ENCODE measurements at places on chromosomes 2 and 18. TPM values are rescaled to one million over a fixed set of nuclear protein-coding genes. Genes with fewer than 3 reads are reported as not detected.
A peak's percentile ranks its signal among the peaks of the same experiment; 100 is the strongest.

TLX2 gene
- total RNA-seq, result not detected

REG1A gene
- 0.95 TPM for total RNA-seq

VWA3B gene
- not detected for total RNA-seq

LRRTM1 gene
- not detected for total RNA-seq

RUFY4 gene
- total RNA-seq, result not detected

ESPNL gene
- not detected for total RNA-seq

IL36A gene
- not detected for total RNA-seq

DNA sequence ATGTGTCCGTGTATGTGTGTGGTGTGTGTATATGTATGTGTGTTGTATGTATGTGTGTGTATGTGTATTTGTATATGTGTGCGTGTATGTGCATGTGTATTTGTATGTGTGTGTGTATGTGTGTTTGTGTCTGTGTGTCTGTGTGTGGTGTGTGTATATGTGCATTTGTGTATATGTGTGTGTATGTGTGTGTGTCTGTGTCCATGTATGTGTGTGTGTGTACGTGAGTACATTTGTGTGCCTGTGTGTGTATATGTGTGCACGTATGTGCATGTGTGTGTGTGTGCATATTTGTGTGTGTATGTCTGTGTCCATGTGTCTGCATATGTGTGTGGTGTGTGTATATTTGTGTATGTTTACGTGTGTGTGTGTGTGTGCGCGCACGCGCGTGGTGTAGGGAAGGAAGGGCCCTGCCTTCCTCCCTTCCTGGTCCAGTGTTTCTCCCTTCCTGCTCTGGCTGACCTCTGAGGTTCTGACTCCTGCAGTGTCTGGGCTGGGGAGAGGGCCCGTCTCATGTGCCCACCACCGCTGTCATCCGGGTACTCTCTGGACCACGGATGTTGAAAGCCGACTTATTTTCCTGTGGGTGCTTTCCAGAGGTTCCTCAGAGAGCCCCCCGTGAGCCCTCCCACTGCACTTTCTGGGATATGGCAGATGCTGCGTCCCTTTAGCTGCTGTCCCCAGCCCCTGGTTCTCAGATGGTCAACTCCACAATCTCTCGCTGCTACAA is 209.5 kb downstream of the DYSF start:
- no peak for DNase-seq

DNA sequence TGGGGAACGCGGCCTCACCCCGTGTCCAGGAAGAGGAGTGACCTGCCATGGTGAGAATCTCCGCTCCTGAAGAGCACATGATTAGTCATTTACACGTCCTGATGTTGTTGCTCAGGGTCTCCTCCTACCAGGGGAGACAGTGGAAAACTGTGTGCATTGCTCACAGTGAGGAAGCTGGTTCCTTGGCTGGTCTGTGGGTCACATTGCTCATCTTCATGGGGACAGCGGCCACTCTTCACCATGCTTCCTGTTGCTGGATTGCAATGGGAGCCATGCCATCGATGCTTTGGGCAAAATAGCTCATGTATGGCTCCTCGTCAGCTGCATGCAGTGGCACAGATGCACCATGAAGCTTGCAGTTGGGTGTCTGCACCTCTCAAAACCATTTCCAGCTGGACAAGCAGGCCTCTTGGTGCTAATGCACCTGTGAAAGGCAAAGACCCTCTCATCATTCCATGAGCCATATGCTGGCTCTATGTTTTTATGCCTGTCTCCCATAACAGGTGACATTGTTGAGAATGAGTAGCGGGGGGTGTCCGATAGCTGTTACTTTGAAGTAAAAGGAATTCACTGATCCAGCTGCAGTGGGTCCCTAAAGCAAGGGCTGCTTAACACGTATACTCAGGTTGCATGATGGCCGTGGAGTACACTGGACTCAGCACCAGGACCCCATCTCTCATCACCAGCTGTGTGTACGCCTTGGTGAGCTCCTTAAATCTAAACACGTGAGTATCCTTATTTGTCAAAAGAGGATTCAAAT is 135.0 kb upstream of the ALKAL2 start:
- DNase-seq, result no peak

DNA sequence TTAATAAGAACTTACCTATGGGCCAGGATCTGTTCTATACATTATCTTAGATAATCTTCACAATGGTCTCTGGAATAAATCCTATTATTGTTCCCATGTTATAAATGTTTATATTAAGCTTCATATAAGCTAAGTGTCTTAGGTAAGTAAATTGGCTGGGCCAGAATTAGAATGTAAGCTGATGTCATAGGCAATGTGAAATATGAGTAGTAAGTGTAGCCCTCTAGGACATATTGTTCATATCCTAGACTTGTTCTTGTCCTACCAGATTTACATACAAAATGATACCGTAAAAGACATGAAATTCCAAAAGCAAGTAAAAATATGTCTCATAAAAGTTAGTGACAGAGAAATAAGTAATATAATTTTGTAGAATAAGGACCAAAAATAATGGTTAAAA is 89.9 kb downstream of the CDH19 start:
- DNase-seq, result no peak

- no peak for DNase-seq
Observed at GRCh38 chr18:76174451-76174850, 320.6 kb downstream of the ZNF516 start.

GRCh38 chr2:170588729-170589128 is 126.4 kb upstream of the SP5 start:
- DNase-seq, result no peak

- DNase-seq, result peak; percentile 97
Observed at GRCh38 chr18:49849331-49850217, 36.2 kb upstream of the ACAA2 start.

- no peak for DNase-seq
Observed at GRCh38 chr2:25044990-25045389, 3.1 kb downstream of the EFR3B start.

DNA sequence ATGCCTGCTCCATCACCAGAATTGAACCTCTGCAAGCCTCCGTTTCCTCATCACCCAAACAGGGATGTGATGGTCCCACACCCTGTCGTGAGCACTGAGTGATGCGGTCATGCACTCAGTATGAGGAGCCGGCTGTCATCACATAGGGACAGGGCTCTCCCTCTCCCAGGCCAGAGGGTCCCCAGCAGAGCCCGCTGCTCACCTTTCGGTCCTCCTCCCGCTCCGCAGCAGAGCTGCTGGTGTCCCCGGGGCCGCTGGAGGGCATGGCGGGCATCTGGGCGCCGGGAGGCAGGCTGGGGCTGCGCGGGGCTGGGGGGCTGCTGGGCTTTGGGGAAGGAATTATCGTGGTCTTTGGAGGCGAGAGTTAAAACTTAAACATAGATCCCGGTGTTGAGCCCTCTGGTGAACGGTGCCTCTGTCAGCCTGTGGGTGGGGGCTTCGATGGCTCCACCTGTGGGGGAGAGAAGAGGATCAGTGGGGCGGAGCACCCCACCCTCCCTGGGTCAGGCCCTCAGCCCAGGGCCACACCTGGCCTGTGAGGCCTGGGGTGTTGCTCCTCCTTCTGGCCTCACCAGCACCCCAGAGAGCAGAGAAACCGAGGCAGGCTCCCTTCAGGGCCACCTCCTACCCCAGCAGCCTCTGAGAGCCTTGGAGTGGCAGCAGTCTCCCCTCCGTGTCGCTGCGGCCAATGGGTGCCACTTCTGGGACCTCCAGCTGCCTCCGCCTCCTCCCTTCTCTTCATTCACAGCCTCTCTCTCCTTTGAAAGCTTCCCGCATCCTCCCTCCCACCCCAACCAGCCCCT is 27.8 kb downstream of the DNMT3A start:
- no peak for DNase-seq

DNA sequence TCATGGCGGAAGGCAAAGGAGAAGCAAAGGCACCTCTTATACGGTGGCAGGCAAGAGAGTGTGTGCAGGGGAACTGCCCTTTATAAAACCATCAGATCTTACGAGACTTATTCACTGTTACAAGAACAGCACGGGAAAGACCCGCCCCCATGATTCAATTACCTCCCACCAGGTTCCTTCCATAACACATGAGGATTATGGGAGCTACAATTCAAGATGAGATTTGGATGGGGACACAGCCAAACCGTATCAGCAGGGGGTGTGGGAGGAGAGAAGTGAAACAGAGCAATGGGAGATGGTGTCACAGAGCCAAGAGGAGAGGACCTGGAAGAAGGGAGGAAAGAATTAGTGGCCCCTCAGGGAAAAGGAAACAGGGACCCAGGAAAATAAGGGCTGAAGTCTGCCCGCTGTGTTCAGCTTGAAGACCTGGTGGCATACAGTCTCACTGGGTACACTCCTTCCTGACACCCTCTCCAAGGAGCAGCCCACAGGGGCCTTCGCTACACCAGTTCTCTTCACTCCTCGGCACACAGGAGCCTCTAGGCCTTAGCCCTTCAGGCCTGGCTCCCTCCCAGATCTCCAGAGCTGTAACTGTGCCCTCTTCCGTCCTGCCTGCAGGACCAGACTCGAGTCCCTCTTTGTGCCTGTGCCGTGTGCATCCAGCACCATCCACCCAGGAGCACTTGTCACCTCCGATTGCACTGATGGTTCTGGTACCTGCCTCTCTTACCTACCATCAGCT is 262.1 kb downstream of the EIPR1 start:
- DNase-seq, result no peak

DNA sequence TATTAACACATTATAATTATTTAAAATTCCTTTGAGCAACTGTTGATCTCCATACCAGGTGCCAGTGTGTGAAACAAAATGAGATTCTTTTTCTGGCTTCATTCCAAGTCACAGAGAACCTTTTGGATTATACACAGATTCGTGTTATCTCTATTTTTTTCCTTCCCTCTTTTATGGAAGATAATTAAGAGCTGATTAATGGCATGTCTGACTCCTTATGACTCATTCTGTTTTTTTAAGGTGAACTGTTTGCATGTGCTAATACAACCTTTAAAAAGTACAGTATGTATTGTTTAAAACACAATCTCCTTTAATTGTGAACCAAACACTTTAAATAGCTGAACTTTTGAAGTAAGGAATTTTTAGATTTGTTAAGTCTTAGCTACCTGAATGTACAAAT is 39.3 kb downstream of the PELI1 start:
- DNase-seq, result no peak

DNA sequence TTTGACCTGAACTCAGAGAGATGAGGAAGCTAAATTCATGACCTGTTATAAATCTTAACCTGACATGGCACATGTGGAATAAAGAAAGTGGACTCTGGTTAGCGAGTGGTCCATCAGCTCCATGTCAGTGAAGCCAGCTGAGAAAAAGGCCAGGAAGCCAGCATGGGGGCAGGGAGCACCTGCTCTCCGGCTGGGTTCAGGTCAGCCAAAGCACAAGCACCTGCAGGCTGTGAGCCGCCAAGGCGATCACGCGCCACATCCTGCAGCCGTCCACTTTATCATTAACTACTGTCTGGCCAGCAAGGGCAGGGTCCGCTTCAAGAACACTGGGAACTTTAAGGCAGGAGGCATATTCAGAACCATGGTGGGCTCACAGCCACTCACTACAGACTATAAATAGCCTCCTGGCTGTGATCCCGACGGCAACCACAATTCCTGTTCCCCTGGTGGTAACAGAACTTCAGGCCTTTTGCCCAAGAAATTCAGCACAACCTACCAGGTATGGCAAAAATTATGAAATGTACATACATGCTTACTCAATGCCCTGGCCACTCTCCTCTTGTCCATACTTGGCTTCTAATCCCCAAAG is 35.5 kb downstream of the ACVR1 start:
- no peak for DNase-seq

- DNase-seq, result no peak
Observed at GRCh38 chr2:39484206-39484605, 47.1 kb upstream of the MAP4K3 start.

GRCh38 chr18:29034113-29034856 is 857.4 kb upstream of the CDH2 start:
- DNase-seq, result no peak

- DNase-seq, result no peak
Observed at GRCh38 chr2:1639086-1639858, 105.0 kb downstream of the PXDN start.

DNA sequence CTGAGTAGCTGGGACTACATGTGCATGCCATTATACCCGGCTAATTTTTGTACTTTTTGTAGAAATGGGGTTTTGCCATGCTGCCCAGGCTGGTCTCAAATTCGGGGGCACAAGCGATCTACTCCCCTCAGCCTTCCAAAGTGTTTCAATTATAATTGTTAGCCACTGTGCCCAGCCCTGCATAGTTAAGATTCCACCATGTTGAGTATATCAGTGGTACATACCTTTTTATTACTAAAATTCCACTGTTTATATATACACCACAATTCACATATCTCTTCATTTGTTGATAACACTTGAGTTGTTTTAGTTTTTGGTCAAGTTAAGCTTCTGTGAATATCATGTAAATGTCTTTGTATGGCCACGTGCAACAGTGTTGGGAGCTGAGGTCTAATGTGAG is 12.8 kb upstream of the FMNL2 start:
- no peak for DNase-seq

DNA sequence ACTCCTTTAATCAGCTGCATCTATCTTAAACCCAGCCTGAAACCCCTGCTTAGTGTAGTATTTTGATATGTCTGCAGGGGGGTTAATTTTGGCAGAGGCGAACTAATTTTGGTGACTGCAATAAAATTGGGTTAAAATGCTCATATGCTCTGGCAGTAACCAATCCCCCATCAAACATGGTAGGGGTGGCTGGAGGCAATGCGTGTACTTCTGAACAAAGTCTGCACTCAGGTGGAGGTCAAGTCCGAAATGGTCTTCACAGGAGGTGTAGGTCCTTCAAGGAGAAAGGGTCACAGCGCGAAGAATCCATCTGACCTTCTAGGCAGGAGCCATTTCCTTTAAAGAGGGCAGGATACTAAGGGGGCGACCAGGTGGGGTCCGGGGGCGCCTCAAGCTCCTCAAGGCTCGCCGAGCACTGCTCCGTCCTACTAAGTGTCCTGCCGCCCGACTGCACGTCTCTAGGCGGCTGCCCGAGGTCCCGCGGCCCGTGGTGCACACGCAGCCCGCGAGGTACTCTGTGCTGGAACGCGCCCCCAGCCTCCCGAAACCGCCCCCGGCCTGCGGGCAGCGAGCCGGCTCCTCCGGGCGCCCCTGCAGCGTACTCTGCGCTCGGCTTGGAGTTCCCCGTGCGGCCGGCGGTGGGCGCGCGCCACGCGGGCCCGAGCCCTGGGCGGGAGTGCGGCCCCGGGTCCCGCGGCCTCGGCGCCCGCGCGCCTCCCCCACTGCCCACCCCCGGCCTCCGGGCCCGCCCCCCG is 1.7 kb upstream of the LDLRAD4 start:
- no peak for DNase-seq

- no peak for DNase-seq
Observed at GRCh38 chr2:237497009-237497837, 10.2 kb downstream of the MLPH start.

DNA sequence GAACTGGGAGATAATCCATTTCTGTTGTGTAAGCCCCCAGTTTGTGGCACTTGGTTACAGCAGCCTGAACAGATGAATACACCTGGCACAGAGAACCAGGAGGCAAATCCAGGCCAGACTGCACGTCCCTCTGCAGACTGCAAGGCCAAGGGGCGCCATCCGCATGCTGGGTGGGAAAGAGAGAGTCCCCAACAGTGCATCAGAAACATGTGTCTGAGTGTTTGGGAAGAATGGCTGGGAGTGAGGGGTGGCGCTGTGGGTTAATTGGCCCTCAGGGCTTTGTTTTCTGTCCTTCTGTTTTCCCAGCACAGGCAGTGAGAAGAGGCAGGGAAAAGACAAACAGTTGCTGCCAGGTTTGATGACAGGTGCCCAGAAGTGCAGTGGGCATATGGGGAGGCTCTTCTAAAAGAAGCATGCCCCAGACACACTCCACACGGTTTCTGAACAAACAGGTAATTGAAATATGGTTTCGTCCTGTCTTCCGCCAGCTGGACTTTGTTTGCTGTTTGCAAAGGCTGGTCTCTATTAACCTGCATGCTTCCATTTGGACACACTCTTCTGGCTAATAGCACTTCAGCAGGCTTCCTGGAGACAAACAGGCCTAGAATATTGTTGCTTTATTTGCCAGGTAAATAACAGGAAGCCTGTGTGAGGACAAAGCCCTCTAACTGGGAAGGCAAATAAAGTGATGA is 43.4 kb upstream of the SEC11C start:
- DNase-seq, result no peak
